ENCODE measurements at places on chromosomes 4 and X.

DNA sequence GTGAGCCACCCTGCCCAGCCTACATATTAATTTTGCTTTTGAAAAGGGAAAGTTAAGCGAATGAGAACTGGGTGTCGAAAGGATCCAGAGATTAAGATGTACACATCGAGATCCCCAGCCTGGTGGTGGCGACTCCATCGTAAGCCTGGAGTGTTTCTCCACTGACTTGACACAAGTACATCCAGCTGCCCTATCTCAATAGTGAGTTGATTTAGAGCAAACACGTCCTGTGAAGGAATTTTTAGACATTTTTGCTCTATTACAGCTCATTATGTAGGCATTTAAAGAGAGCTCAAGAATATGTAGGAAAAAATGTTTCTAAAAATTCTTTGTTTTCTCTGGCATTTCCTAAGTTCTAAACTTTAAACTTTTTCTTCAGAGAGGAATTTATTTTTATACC lies 11.7 kb upstream of the CLDN34 start:
- peak; percentile 67 for DNase-seq

- no peak for DNase-seq
These were observed 2.4 kb downstream of the NKX3-2 start for GRCh38 chr4:13541720-13542576.

DNA sequence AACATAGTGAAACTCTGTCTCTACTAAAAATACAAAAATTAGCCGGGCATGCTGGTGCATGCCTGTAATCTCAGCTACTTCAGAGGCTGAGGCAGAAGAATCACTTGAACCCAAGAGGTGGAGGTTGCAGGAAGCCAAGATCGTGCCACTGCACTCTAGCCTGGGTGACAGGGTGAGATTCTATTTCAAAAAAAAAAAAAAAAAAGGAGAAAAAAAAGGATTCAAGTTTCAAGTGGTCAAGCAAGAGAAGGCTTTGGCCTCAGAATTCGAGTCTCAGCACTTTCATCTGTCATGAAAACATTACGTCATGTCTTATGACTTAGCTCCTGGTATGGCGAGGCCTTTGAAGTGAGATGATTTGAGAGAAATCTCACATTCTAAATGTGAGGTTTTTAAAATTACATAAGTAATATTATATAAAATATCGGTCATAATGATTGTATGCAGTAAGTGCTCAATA lies 21.2 kb upstream of the DHRSX start:
- DNase-seq: no peak

DNA sequence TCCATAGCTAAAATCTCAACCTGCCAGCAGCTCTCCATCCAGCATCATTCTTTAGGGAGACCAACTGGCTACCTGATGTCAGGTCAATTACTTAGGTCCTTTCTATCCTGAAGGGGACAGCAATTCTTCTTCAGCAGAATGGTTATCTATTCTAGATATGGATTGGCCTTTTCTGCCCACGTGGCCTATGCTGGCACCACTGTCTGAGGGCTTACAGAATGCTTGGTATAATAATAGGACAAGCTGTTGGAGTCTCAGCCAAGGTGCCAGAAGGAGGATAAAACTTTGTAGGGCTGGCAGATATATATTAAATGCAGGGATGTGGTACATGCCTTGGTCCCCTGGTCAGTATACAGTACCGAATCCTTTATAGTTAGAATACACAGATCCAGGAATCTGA lies 89.8 kb upstream of the C1GALT1C1 start:
- no peak for DNase-seq

DNA sequence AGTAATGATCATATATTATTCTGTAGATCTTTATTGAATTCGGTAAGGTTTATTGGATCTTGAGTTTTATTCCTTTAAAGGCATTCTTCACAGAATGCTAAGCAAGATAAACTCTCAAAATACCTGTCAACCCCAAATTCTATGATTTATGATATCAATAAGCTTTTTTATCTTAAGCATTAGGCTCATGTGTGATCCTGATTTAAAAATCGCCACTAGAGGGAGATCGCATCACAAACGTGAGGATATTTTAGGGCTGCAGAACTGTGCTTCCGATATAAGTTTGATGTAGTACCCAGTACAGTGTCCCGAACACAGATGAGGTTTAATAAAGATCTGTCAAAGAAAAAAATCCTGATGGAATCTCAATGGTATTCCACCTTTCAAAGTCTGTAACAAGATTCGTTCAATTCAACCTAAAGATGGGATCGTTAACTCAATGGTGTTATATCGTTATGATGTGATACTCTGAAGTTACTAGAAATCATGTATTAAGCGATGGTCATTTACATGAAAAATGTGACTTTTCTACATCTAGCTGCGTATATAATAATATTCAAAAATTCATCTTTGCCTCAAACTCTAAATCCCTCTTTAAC lies 169.0 kb downstream of the CORIN start:
- no peak for DNase-seq

Measured in AG04449 (cell line).